ENCODE measurements at places on chromosomes 7 and 10. TPM values are rescaled to one million over a fixed set of nuclear protein-coding genes. Genes with fewer than 3 reads are reported as not detected.

The SYT15 gene
- total RNA-seq, result 3.4 TPM

DNA sequence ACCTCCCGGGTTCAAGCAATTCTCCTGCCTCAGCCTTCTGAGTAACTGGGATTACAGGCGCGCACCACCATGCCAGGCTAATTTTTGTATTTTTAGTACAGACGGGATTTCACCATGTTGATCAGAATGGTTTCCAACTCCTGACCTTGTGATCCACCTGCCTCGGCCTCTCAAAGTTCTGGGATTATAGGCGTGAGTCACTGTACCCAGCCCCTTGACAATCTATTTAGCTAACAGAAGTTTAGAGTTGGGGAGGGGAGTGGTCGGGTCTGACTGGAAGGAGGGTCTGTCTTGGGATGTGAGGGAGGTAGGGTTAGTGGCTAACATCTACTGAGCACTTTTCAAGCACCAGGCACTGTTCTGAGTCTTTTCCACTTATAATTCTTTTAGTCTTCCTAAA, 27.0 kb upstream of the ZCCHC24 start:
- no peak for DNase-seq

The TASOR2 gene
- total RNA-seq, result 47.2 TPM

- peak; percentile 71 for DNase-seq
These were observed at the start of gene GRB10 for GRCh38 chr7:50782375-50783208. Gene GRB10, minus strand, starts transcription at chr7:50782896. Its CDS starts 50,574 bp downstream, at chr7:50732322.

DNA sequence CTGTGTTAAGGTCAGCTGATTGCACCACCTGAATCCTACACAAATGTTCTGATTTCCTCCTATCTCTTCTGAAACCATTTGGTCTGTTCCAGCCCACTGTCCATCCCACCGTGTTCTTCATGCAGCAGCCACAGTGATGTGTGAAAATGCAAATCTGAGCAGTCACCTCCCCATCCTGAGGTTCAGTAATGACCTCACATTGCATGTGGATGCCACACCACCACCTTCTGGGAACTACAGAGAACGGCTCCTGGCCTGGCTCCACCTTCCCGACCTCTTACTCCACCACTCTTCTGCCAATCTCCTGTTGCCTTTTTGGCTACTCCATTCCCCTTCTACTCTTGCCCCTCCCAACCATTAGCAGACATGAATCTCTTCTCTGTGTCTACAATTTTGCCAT, 244.4 kb downstream of the TNS3 start:
- no peak for DNase-seq

GRCh38 chr10:25748509-25748908, 185.5 kb upstream of the MYO3A start:
- DNase-seq, result no peak

The SPOCK2 gene
- 7.3 TPM for total RNA-seq

GRCh38 chr7:67753891-67754290, 757.3 kb downstream of the TYW1 start:
- peak; percentile 14 for DNase-seq

GRCh38 chr10:29926693-29927048, 132.7 kb downstream of the JCAD start:
- DNase-seq, result no peak

GRCh38 chr7:121305109-121305508, 23.7 kb upstream of the WNT16 start:
- DNase-seq, result no peak

DNA sequence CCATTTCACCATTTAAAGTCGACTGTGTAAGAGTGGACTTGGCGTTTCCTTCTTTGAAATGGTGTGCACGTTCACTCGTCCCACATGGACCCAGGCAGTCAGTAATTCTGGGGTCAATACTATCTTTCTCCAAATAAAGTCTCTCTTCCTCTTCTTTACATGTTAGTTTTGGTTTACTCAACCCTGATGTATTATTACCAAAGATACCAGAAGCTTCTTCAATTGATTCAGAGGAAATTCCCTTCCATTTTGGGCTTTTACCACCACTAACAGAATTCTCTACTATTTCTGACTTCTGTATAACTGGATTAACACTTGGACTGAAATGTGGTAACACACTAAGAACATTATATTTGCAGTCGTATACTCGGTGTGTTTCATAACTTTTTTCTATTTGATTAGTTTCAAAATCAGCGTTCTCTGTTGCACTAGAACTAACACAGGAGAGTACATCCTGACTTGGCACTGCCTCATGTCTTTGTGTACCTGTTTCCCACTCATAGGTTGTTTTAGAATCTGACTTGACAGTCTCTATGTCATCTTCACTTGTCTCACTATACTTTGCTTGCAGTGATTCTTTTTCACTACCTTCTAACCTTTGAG, 60.8 kb downstream of the LARP4B start:
- DNase-seq, result no peak

GRCh38 chr10:44397476-44398225, 12.8 kb upstream of the CXCL12 start:
- no peak for DNase-seq

The STK31 gene
- 2.3 TPM for total RNA-seq

DNA sequence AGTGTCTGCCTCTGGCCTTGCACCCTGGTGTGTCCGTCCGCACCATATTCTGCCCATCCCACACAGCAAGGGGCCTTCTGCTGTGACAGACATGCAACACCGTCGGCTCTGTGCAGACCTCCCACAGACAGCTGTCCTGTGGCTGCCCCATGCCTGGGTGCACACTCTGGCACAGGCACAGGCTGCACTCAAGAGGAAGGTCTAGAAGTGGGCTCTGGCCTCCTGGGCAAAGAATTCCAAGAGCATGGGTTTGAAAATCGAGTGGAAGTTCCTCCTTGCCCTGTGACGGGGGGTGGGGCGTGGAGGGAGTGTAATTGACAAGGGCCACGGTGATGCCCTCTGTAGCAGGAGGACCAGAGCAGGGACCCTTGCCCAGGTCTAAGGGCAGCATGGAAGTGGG, 4.3 kb upstream of the LOXL4 start:
- DNase-seq, result no peak

- DNase-seq, result no peak
These were observed 6.0 kb upstream of the DAGLB start for GRCh38 chr7:6453734-6454133.

DNA sequence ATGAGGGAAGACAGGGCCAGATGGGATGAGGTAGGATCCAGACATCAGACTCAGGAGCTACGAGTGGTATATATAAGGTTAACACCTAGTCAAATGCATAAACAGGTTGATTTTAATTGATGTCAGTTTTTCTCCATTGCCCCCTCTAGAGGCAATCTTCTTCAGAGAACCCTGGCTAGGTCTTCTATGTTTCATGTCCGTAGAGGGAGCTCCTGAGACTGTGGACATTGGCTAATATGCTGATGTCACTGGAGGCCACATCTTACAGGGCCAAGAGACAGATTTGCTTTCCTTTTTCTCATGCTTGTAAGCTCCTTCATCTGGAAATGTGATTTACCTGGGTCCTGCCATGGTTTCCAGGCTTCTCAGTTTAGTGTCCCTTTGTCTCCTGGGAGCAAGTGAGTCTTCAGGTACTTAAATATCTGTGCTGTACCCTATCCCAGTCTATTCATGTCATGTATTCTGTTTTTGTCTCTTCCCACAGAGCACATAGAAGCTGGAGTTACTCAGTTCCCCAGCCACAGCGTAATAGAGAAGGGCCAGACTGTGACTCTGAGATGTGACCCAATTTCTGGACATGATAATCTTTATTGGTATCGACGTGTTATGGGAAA, 161.6 kb upstream of the PRSS1 start:
- DNase-seq, result peak; percentile 83

The WASHC2C gene
- 21.3 TPM for total RNA-seq

DNA sequence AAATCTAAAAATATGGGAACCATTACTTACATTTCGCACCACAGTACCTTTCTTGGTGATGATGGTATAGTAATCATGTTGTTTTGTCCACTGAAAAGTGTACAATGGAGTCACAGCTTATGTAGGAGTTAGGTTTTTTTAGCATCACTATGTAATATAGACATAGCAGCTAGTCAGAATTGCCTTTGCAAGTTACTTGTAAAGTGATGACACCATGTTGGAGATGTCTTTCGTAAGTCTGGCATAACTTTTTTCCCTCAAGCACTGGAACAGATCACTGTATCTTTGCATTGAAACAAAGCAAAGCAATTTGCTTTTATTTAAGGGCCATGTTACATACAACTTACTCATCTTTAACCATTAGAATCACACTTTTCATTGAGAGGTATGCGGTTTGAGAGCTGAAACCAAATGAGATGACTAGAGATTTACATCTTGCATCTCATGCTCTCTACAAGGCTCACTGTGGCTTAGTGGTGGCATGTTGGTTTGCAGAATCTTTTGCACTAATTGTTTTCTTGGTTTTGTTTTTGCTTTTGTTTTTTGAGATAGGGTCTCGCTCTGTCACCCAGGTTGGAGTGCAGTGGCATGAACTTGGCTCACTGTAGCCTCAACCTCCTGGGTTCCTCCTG, 18.3 kb downstream of the UBN2 start:
- no peak for DNase-seq

The MARVELD1 gene
- total RNA-seq, result 4.3 TPM

The OR6B1 gene
- not detected for total RNA-seq

The KLHL7 gene
- 18.2 TPM for total RNA-seq

- peak; percentile 55 for DNase-seq
These were observed 160.2 kb downstream of the JAZF1 start for GRCh38 chr7:28020302-28020940.

The CHST15 gene
- 18.5 TPM for total RNA-seq

The NKX1-2 gene
- not detected for total RNA-seq

DNA sequence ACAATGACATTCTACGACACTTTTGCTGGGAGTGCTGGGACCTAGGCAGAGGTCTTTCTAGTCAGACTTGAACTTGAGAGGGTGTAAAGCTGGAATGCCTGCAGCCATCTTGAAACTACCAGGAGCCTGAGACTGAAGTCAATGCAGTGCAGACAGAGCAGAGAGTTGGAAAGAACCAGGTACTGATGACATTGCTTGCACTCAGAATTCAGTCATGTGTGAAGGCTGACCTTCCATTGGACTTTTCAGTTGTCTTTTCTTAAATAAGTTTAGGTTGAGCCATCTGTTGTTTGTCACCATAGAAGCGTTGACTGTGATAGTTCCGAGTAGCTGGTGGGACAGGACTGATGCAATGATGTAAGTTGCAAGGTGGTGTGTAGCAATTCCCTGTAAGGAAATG, 3.1 kb upstream of the PLPP4 start:
- DNase-seq, result no peak

DNA sequence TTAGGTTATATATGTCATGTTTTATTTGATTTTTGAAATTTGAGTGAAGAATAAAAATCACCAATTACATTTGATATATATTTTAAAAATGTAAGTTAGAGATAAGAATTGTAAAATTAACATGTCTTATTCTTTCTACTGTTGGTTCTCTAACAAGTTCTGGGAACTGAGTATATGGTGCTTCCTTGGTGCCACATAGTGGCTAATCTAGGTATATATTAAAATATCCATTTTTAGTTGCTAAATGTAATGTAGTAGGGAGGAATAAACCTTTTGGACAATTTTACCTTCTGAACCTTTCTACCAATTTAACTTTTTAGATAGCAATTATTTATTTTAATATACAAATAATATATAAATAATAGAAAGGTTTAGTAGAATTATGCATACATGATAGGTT, 17.5 kb downstream of the CFAP69 start:
- no peak for DNase-seq

DNA sequence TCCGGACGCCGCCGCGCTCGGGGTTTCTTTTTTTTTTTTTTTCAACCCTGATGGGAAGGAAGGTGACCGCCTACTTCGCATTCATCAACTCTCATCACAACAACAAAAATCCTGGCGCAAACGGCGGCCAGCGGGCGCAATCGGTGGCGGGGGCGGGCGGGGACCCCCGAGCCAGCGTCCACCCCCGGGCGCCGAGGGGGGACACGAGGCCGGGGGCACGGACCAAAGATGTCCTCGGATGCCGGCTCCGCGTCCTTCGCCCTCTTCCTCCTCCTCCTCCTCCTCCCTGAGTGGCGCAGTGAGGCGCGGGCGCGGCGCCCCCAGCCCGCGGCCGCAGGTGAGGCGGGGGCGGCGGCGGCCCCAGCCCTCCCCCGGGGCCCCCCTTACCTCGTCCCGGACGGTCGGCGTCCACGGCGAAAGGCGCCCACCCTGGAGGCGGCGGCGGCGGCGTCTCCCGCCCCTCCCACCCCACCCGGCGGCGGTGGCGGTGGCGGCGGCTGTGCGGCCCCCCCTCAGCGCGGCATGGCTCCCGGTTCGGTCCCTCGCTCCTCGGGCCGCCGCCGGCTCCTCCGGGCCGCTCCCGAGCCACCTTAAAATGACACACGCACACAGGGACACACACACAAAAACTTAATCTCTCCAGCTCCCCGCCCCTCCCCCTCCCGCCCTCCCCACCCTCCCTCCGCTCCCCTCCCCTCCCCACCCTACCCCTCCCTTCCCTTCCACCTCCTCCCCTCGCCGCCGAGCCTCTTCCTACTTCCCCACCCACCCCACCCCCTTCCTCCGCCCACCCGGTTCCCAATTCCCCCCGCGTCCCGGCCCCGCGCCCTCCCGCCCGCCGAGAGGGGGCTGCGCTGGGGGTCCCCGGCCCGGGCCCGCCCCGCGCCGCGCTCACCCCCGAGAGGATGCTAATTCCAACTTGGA, at the start of gene CTBP2:
TSS of gene CTBP2 (minus strand) at position 632 of the 924 bp plus-strand sequence.
- peak; percentile 64 for DNase-seq

DNA sequence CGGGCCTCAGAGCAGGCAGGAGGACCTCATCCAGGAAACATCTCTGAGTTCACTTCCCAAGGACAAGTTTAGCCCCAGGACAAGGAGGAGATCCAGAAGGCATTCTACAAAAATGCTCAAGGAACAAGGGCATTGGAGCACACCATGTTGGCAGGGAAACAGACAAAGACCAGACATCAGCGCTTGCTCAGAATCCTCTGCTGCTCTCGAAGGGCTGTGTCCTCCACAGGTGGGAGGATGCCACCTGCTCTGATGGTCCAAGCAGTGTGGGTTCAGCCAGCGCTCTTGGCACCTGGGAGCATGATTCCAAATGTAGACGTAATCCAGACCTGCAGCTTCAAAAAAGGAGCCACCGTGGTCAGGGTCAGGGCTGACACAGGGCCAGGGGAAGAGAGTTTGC, 160.7 kb downstream of the DPP6 start:
- no peak for DNase-seq

DNA sequence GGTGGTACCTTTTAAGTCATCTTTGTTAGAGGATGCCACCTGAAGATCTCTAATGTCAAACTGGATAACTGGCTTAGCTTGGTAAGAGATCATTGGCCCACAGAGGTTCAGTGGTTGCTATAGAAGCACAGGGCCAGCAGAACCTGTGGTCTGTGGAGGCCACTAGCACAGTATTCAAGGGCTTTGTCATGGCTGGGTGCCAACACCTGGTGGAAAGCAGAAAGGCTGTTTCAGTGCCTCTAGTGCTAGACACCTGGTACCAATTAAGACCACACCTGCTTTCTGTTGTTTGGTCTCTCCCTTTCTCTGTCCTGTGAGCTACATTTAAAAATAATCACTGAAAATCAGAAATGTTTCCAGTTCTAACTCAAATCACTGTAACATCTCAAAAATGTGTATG, 10.0 kb upstream of the PCGF5 start:
- peak; percentile 71 for DNase-seq

The SEMA3D gene
- total RNA-seq, result 0.66 TPM

The TWIST1 gene
- 3.0 TPM for total RNA-seq

GRCh38 chr7:130419658-130420057, 21.2 kb downstream of the CEP41 start:
- no peak for DNase-seq
